SK-N-MC (cell line): ENCODE measurements at places on chromosomes 1 and 21.

DNA sequence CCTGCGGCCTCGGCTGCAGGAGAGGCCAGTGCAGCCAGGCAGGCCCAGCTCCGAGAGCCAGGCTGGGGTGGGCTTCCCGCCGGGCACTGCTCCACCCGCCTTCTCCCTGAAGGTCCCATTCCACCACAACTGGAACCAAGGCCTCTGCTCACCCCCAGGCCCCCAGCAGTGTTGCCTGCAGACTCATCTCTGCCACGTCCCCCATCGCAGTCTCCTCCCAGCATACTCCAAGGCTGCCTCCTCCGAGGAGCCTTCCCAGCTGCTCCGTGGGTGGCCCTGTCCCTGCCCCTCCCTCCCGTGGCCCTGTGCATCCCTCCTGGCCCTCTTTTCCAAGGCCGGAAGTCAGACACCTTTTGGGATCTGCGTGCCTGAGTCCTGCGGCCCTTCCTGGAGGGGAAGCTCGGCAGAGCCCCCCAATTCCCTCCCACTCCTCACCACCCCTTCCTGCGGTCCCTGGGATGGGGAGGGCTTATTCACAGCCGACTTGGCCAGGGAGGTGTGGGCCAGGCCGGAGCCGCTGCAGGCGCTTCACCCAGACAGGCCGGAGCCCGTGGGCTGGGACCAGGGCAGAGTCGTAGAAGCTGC, 47.6 kb downstream of the SLX9 start:
- DNase-seq, result no peak

GRCh38 chr1:36482724-36483388, at the start of gene CSF3R:
CSF3R (minus strand) TSS chr1:36482913; CDS start chr1:36479496, 3,417 bp downstream.
- no peak for DNase-seq

DNA sequence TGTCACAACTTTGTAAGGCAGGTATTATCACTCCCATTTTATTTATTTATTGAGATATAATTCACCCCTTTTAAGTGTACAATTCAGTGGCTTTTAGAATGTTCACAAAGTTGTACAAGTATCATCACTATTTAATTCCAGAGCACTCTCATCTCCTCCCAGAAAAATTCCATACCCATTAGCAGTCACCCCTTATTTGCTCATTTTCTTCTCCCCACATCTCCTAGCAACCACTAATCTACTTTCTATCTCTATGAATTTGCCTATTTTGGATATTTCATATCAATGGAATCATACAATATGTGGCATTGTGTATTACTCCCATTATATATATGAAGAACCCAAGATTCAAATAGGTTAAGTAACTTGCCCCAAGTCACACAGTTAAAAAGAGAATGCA, 7.0 kb downstream of the DSTYK start:
- DNase-seq, result no peak

- DNase-seq, result no peak
Observed at GRCh38 chr1:26094076-26094669, 17.5 kb upstream of the PDIK1L start.

- DNase-seq, result no peak
Observed at GRCh38 chr1:158021721-158022120, 28.3 kb downstream of the KIRREL1 start.

GRCh38 chr21:44520326-44521300, 19.4 kb downstream of the KRTAP10-1 start:
- no peak for DNase-seq

DNA sequence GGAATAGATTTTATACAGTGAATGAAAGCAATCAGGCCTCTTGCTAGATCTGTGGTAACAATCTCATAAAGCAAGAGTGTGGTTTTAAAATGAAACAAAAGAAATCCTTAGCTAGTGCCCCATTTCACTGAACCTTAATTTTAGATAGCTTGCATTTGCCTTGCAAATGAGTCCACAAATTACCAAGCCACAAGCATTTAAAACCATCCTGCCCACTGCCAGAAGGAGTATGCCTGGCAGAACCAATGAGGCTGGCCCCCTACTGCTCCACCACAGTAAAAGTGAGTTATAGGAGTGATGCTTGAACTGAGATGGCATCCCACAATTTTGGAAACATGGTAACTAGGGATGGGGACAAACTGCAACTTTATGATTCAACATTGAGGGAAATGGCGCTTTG, 206.4 kb upstream of the LMO4 start:
- no peak for DNase-seq

DNA sequence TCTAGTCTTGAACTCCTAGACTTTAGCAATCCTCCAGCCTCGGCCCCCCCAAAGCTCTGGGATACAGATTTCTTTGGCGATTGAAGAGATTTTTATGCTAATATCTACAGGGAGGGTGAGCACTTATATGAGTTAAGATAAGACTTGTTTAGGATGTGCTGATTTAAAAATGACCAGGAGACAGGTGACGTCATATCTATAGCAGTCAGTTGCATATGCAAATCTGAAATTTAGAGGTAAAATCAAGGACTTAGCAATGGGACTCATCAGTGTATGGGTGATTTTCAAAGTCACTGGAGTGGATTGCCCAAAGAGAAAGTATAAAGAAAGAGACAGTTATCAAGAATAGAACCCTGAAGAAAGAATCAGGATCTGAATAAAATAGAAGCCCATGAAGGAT, 394.5 kb downstream of the ADGRL2 start:
- no peak for DNase-seq

DNA sequence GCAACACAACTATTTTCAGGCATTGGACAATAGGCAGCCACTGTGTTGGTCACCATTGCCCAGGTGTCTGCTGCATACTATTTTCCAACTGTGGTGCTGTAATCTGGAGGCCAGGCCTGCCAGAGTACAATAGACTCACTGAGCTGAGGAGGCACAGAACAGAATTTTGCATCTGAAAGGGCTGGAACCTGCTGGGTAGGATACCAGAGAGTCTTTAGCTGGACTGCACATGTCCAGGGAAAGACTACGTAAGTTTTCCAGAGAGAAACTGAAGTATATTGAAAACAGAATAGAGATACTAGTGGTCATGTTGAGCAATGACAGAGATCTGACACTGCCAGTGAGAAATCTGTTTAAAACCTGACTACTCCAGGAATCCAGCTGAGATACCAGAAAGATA, 200.8 kb downstream of the RASAL2 start:
- no peak for DNase-seq
